ENCODE measurements at places on chromosomes 13 and 19. TPM values are rescaled to one million over a fixed set of nuclear protein-coding genes. Genes with fewer than 3 reads are reported as not detected.

- DNase-seq, result peak; percentile 47
Measured at GRCh38 chr19:4589579-4590410, 30.3 kb upstream of the SEMA6B start.

DNA sequence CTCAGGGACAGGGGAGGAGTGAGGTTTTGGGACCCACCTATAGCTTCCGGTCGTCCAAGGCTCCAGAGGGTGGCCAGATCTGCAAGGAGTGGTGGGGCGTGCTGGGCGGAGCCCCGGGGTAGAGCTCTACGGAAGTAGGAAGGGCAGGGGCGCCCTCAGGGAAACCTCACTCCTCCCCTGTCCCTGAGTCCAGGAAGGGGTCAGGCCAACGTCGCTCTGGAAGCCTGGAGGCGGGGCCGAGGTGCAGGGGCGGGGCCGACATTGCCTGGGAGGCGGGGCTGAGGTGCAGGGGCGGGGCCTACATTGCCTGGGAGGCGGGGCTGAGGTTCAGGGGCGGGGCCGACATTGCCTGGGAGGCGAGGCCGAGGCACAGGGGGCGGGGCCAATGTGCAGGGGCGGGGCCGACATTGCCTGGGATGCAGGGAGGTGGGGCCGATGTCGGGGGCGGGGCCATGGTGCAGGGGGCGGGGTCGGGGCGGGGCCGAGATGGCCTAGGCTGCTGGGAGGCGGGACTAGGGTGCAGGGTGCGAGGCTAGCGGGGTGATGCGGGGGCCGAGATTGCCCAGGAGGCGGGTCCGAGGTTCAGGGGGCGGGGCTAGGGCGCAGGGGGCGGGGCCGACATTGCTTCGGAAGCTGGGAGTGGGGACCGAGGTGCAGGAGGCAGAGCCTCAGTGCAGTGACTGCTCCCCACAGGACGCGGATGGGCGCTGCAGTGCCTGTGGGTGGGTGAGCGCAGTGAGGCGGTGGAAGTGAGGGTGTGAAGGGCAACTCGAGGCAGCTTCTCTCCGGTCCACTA, 4.9 kb upstream of the PALM start:
- peak; percentile 72 for DNase-seq

GRCh38 chr19:30336290-30336689, 35.9 kb upstream of the ZNF536 start:
- DNase-seq, result no peak

GRCh38 chr19:39175564-39175963, 21.2 kb upstream of the NCCRP1 start:
- no peak for DNase-seq

HIPK4 gene
- total RNA-seq, result 0.30 TPM

GTPBP3 gene
- 57.8 TPM for total RNA-seq

- no peak for DNase-seq
Measured at GRCh38 chr19:55959996-55960675, 12.5 kb downstream of the NLRP8 start.

CGB2 gene
- not detected for total RNA-seq

DNA sequence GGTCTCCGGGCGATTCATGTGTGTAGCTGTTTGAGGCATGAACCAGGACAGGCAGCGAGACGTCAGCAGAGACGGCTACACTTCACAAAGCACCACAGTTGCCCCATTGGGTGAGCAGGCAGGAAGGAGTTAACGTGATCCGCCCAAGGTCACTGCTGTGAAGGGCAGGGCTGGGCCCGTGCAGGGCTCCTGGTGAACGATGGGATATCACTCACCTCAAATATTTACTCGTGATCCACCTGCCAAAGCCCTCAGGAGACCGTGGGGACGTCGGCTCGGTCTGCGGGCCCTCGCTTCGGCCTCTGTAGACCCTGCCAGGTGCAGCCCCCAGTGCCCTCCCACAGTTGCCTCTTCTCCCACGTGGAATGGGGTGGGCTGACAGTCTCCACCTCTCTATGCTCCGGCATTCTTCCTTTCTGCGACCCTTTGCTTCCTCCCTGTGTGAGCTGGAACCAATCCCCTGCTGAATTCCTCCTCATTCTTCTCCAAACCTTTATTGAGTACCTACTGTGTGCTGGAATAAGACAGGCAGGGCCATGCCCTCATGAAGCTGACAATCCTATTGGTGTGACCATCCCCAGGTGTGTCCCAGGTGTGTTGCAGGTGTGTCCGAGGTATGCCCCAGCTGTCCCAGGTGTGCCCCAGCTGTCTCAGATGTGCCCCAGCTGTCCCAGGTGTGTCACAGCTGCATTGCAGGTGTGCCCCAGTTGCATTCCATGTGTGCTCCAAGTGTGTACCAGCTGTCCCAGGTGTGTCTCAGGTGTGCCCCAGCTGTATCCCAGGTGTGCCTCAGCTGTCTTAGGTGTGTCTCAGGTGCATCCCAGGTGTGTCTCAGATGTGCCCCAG, 2.0 kb upstream of the GRK1 start:
- DNase-seq, result peak; percentile 14

DNA sequence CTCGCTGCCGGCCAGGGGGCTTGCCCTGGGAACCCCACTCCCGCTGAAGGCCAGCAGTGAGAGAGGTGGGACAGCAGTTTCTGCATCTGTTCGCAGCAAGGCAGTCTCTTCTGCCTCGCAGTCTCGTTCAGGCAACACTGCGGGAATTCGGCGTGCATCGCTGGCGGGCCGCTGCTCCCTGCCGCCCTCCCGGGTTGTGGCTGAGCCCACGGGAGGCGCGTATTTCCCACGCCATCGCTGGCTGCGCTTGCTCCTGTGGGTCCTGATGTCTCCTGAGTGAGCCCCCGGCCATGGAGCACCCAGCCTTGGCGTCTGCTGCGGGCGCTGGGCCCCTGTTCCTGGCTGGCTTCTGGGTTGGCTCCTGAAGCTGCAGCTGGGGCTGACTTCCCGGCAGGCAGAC, 227.9 kb downstream of the TEX29 start:
- DNase-seq, result no peak

GRCh38 chr13:43924549-43925245, 45.0 kb downstream of the LACC1 start:
- DNase-seq, result no peak

KCNN4 gene
- total RNA-seq, result 2.8 TPM

GRCh38 chr19:58218899-58219298, 9.8 kb upstream of the ZNF544 start:
- no peak for DNase-seq

Data from neural crest cell (in vitro differentiated cells).